NCI-H1436 treated with DMSO at 0.1 percent for 48 hours (cell line): ENCODE measurements at places on chromosomes 2 and 18.

GRCh38 chr18:54465502-54465901 lies 107.8 kb downstream of the C18orf54 start:
- DNase-seq, result no peak

- no peak for DNase-seq
Measured at GRCh38 chr2:106189325-106189724, 4.8 kb downstream of the UXS1 start.

DNA sequence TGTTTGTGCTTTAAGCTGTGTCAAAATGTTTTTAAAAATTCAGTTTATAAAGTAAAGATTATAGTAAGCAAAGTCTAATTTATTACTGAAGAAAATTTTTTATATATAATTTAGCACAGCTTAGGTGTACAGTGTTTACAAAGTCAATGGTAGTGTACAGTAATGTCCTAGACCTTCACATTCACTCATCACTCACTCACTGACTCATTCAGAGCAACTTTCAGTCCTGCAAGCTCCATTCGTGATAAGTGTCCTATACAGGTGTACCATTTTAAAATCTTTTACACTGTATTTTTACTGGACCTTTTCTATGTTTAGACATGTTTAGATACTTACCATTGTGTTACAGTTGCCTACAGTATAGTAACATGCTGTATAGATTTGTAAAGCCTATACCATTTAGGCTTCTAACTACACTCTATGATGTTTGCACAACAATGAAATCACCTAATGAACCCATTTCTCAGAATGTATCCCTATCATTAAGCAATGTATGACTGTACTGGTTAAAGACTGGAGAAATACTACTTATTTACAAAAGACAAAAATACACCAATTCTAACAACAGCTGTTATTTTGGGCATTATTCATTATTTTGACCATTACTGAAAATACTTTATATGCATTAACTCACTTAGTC lies 95.1 kb downstream of the STRN start:
- DNase-seq, result no peak

DNA sequence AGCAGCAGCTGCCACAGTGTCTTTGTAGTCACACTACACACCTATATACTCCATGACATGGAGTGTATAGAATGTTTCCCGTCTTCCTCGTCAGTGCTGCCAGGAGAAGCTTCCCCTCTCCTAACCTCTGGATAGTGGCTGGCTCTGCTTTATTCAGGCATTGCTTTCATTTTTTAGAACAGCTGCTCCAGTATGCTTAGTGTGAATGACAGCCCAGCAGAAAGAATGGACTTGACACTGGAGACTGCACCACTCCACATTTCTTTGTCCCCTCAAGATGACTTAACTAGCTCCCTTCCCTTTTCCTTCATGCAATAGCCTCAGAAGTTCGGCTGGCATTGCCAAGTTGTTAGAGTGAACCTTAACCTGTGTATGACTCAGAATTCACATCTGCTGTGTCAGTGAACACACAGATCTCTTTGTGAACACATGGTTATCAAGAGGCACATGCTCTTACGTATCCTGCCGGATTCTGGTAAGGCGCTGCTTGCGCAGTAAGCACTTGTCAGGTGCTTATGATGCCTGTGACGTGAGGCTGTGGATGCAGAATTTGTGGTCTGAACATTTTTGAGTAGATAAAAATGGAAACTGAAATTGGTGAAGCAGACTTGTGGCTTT lies 73.9 kb downstream of the NEDD4L start:
- no peak for DNase-seq

DNA sequence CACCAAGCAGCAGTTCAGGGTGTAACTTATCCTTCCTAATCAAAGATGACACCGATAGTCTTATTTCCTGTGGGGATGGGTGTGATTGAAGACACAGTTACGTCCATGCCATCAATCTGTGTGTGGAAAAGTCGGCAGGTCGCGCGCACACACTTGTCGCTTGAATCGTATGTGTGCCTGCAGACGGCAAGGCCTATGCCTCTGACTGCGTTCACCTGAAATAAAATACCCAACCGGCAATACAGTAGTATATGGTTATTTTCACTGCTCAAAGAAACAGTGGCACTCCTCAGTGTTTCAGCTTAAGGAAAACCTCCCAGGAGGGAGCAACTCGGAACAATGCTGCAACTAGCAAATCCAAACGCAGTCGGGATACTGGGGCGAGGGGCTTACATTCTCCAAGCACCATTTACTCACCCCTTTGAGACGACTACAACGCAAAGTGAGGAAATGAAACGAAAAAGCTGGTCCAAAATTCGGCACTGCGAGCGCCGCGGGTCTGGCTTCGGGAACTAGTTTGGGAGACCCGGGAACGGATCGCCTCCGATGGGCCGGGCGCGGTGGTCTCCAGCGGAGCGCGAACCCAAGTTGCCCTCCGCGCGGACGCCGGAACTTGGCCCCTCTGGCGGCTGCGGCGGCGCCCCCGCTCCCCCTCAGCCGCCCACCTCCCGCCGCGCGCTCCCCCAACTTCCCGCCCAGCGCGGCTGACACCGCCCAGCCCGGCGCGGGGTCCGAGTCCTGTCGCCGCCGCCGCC lies 675 bp downstream of the PRKD3 start:
- DNase-seq, result no peak

GRCh38 chr2:48419884-48420511 lies 110.0 kb upstream of the STON1 start:
- no peak for DNase-seq

DNA sequence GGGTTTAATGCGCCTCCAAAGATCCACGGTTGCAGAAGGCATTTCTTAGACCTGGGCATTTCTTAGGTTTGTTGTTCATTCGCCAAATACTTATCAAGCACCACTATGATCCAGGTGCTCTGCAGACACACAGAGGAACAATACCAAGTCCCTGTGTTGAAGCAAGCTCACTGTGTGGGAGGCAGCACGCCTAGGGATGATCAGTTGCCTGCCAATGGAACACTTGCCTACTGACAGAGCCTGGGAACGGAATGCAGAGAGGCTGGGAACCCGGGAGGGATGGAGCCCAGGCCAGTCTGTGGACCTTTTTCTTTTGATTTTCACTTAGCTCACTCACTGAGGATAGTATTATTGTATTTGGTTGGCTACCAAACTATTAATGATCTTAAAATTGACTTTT lies 1.9 kb upstream of the GRP start:
- DNase-seq, result no peak

DNA sequence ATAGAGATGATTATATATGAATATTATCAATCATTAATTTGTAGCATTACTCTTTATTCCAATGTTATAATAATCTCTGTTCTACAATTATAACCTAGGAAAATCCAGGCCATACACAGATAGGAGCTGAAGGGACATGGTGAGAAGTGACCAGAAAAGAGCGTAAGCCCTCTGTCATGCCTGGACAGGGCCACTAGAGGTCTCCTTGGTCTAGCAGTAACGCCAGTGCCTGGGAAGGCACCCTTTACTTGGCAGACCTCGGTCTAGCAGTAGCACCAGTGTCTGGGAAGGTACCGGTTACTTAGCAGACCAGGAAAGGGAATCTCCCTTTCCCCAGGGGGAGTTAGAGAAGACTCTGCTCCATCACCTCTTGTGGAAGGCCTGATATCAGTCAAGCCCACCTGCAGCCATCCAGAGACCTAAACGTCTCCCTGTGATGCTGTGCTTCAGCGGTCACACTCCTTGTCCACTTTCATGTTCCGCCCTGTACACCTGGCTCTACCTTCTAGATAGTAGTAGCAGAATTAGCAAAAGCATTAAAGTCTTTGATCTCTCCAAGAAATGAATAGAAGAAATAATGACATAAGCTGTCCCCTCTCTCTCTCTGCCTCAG lies 447.5 kb upstream of the FSIP2 start:
- DNase-seq, result no peak

- DNase-seq, result no peak
Measured at GRCh38 chr18:62880673-62881364, 165.5 kb downstream of the PHLPP1 start.

DNA sequence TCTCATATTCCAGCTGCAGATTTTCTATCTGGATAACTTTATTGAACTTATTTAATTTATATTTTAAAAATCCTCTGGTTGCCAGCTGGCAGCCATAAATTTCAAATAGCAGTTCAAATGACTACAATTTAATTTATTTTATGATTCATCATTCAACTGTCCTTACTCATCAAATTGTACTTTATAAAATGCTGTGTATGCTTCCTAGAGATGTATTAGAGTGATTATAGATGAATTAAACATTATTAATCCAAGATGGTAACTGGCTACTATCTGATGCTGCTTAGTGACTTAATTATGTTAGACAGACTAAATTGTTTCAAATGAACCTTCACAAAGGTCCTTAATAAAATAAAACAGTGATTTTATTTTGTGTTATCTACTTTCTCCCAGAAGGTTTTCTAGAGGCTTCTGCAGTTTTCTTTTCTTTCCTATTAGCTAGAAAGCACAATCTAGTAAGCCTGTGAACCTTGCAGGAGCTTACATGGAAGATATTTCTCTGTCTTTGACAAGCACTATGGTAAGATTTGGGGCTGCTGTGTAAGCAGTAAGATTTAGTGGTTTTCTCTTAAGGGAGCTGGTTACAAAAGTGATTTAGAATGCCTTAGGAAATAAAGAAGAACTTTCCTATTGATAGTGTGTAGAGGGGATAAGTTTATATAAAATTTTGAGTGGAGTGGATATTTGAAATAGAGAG lies 322.3 kb downstream of the FSIP2 start:
- no peak for DNase-seq

DNA sequence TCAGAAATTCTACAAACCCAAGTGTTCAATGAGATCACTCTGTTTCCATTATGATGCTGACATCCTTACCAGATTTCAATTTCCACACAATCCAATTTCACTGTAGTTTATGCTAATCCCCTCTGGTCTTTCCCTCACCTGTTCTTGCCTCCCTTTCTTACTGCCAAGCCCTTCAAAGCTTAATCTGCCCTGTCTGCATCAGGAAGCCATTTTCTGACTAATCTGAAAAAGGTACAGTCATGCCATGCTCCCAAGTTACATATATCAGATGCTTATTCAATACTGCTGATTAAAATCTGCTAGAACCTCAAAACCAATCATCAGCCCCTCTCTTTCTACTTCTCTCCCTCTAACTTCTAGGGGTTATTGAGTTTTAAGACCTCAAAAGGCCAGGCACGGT lies 8.9 kb downstream of the KRTCAP3 start:
- DNase-seq, result no peak

- no peak for DNase-seq
Measured at GRCh38 chr18:3360211-3360610, 89.8 kb upstream of the TGIF1 start.

DNA sequence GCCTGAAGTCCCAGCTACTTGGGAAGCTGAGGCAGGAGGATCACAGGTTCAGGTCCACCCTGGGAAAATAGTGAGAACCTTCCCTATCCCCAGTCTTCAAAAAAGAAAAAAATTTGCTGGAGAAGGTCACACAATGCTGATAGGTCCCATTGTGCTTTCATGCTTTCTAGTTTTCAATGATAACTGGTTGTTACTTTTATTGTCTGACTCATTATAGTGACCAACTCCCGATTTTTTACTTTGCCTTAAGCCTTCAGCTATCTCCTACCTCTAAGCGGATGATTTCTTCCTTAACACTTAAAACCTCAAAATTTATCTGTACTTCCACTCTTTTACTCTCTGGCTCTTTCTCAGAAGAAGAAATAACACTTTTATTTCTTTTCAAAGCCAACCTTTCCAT lies 17.3 kb downstream of the MSH2 start:
- DNase-seq, result no peak

GRCh38 chr2:175282886-175283285 lies 101.4 kb upstream of the ATP5MC3 start:
- no peak for DNase-seq

DNA sequence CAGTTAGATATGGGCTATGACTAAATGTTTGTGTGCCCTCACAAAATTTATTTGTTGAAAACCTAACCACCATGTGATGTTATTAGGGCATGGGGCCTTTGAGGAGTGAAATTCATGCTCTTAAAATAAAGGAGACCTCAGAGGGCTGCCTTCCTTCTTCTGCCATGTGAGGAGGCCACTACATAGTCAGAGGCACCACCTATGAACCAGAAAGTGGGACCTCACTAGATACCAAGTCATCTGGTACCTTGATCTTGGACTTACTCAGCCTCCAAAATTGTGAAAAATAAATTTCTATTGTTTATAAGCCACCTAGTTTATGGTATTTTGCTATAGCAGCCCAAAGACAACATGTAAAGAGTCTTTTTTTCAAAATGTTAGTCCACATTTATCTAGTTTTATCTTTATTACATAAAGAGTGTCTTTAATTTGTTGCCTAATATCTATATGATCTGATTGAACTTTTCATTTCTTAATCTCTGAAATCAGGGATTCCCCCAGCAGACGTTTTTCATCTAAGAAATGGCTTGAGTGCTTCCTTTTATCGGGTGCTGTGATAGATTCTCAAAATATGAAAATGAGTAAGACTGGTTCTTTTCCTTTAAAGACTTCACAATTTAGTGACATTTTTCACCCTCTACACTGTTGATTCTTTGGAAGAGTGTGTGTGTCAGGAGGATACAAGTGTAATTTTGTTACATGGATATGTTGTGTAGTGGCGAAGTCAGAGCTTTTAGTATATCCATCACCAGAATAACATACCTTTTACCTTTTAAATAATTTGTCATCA lies 34.2 kb downstream of the PMS1 start:
- no peak for DNase-seq

DNA sequence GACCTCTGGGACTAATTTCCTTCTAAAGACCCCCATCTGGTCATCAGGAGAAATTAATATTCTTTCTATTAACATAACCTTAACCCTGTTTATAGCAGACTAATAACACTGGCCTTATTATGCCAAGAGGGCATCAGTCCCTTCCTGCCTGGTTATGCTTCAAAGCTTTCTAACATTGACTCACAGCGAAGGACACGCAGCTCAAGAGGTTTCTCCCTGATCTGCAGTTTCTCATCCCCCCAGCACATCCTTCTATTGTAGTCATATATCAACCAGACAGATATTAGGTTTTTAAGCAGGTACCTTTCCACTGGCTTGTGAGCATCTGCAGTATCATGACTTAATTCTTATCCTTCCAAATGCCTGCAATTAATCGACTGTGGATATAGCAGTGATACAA lies 100.0 kb upstream of the CXCR4 start:
- DNase-seq, result no peak

- DNase-seq, result no peak
Measured at GRCh38 chr2:104368089-104368488, 485.8 kb upstream of the POU3F3 start.

DNA sequence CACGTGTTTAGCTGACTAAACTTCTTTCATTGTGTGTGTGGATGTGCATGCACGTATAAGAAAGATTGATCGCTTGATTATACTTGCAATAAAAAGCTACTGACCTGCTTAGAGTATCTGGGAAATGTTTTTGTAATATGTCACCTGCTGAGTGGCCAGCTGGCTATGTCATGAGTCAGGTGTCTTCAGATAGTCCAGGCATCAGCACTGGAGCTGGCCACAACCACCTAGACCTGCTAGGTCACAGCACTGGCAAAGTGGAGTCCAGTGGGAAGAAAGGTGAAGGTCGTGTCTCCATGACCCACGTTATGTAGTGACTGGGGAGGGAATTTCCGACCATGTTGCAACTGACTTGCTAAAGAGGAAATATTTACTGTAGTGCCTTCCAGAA lies 147.0 kb downstream of the ESCO1 start:
- DNase-seq, result no peak
